ENCODE measurements at places on chromosomes 4 and X.

DNA sequence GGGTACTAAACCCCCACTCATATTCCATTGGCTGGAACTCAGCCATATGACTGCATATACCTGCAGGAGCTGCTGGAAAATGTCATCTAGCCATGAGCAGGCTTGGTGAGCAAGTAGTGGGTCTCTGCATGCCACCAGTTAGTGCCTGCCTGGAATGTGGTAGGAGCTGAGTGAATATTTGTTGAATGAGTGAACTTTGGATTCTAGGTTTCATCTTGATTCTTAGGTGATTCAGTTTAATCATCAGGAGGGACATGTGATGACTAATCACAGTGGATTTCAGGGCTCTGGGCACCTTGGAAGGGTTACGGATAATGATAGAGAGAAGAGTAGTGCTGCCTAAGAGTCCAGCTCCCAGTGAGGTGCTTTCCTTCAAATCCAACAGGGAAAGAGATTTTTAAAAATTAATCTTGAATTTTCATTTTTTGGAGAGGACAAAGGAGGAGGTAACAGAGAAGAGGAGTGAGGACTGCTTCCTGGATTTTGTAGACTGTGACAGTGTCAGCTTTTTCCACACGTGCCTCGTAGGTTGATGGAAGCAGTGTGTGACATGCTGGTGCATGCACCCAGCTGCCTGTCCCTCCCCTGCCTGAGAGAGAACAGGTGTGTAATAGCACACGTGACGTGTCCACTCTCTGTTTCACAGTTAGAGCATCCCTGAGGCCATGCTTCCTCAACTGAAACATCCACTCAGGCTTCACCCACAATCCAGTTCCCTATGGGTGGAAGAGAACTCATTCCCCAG, 30.4 kb downstream of the NHS start:
- no peak for DNase-seq

GRCh38 chr4:82733636-82734035, 65.0 kb downstream of the SCD5 start:
- no peak for DNase-seq

DNA sequence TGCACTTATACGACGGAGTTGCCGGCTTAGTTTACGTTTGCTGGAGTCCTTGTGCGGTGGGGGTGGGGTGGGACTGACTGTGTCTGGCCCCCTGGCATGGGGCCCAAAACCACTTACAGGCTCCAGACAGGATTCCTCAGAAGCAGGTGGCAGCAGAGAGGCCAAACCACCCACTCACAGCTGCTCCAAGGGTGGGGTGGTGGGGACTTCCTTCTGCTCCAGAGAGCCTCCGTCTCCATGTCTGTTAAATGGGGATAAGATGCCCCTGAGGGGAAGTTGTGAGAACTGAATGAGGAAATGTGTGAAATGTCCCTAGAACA, 36.7 kb downstream of the PSAPL1 start:
- no peak for DNase-seq

- DNase-seq, result no peak
Measured at GRCh38 chrX:40155589-40156469, 58.1 kb upstream of the BCOR start.

DNA sequence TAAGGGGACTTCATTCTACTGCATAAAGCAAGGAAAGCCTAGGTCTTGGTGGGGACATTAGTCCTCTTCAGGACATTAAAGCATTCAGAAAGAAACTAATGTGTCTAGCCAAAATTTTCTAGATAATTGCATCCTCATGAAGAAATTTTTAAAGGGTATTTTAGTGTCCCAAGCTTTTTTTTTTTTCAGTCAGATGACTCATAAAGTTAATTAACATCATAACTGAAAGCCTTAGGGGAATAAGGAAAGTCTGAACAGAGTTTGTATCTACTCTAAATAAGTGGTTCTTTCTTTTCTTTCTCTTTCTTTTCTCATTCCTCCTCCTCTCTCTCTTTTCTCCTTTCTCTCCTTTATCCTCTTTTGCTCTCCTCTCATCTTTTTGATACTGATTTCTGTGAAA, 202.4 kb downstream of the ADAMTS3 start:
- DNase-seq, result no peak

GRCh38 chrX:107484002-107484726, 34.7 kb downstream of the FRMPD3 start:
- DNase-seq, result no peak

- DNase-seq, result no peak
Measured at GRCh38 chr4:34293459-34293858, 1950.9 kb downstream of the ARAP2 start.

- DNase-seq, result no peak
Measured at GRCh38 chr4:16085822-16086221, 2.0 kb upstream of the PROM1 start.

- no peak for DNase-seq
Measured at GRCh38 chr4:38625508-38625907, 38.5 kb upstream of the KLF3 start.

GRCh38 chr4:168836490-168836889, 173.6 kb downstream of the CBR4 start:
- DNase-seq, result no peak

GRCh38 chr4:85127653-85128052, 161.2 kb upstream of the WDFY3 start:
- DNase-seq, result no peak

GRCh38 chr4:11069581-11070211, 359.0 kb downstream of the HS3ST1 start:
- no peak for DNase-seq

DNA sequence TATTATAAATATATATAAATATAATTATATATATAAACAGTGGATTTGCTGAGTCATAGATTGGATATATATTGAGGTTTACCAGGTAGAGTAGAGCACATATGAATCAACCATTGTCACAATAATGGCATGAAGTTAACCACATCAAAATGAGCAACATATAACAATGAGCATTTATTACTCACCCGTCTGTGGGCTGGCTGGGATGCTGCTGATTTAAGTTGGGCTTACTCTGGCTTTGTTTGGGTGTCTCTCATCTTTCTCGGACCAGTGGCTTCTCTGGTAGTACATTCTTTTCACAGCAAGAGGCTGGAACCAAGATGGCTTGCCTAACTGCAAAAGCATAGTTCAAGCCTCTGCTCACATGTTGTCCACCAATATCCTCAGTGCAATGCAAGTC, 111.7 kb upstream of the TAPT1 start:
- DNase-seq, result no peak

GRCh38 chr4:65893957-65894755, 223.9 kb upstream of the EPHA5 start:
- no peak for DNase-seq

DNA sequence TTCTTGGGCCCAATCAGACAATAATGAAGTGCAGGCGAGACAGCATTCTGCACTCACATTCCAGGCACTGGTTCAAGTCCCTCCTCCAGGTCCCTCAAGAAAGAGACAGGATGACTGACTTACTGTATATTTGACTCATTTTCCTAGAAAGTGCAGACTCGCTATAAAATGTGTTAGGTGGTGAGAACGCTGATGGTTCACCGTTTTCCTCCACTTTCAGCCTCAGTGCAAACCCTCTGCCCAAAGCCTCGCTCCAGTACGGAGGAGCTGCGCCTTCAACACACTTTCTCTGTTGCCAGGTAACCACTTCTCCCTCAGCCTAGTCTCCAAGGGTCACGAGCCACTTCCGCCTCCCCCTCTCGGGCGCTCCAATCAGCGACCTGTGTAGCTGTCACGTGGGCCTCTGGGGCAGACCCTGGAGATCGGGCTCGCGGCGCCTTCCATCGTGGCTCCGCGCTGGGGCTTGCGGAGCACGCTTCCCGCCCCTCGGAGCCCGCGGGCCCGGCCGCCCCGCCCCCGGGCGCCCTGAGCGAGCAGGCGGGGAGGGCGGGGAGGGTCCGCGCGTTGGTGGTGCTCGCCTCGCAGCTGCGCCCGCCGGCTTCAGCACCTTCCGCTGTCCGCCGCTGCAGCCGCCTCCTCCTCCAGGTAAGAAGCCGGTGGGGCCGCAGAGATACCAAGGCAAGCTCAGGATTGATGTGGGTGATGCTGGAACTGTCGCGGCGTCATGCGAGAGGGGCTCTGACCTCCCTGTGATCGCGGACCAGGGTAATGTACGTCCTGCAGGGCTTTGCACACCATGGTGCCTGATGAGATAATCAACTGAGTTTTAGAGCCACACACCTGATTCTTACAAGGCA, at the start of gene WDR17:
WDR17 (plus strand) TSS at position 407 of the 857 bp plus-strand sequence. CDS start 45,740 bp downstream, outside the sequence.
- DNase-seq, result peak; percentile 18

GRCh38 chrX:124332481-124333424, at the start of gene TEX13D:
TEX13D (plus strand) TSS chrX:124332660; CDS start chrX:124332918, 258 bp downstream.
- DNase-seq, result no peak

DNA sequence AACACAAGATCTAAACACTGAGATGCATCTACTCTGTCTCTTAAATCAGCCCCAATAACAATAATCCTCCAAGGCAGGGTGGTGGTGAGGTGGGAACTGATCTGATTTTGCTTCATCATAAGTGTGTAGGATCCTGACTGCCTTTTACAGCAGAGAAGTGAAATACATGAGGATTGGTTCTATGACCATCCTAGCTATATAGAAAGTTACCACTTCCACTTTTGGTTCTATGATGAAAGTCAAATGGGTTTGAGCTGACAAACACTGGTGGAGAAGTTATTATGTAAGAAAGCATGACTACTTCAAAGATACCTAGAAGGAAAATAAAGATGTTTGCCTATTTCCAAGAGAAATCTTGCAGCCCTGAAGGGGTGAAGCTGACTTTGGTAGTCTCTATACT, 181.6 kb downstream of the NKX6-1 start:
- DNase-seq, result no peak

DNA sequence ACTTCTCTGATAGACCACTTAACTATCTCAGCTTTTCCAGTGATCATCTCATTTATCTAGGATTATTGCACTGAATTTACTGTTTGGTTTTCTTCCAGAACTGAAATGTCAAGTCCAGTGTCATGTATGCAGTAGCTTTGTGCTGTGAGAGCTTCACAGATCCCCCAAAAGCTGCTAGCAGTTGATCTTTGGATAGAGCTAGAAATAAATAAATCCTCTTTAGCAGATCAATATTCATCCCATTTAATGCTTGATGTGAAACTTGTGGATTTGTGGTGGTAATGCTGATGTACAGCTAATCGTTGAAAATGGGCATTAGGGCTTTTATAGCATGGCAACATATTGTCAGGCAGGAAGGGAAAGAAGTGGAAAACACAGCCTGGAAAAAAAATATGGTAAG, 509.6 kb upstream of the FAM241A start:
- no peak for DNase-seq

Data from stimulated activated effector memory CD8-positive, alpha-beta T cell treated with anti-CD3 and anti-CD28 coated beads, Interleukin-12 subunit alpha, Interleukin-12 subunit beta, amount 100 ng/mL, for 72 hours (primary cell).